ENCODE measurements at places on chromosomes 7 and 10.

GRCh38 chr10:35356725-35357092, 20.4 kb downstream of the CCNY start:
- no peak for DNase-seq

DNA sequence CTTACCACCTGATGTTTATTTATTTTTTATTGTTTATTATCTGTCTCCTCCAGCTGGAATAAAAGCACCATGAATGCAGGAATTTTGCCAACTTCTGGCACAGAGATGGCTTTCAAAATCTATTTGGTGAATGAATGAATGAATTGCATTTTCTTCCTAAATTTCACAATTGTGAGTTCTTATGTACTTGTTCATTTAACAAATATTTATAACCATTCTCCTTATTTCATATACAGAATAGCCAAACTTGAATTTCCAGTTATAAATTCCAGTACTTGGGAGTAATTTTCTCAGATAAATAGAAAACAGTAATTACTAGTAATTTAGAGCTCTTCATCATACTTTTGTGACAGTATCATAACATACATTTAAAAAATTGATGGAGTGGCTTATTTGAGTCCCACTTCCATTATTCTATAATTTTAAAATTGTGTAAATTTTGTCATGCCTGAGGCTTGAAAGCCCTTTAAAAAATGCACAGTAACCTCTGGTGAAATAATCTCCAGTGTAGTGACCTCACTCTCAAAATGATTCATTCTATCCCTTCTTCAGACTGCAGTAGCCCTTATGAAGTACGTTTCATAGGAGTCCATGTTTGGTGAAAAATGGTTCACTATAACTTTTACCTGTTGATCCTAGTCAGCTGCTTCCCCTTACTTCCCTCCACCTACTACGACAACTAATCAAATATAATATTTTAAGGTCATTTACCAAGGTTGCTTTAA, 40.0 kb upstream of the SRI start:
- DNase-seq = no peak

GRCh38 chr10:71161425-71161824, 50.9 kb upstream of the UNC5B start:
- DNase-seq = no peak

GRCh38 chr7:69663911-69664832, 65.9 kb downstream of the AUTS2 start:
- no peak for DNase-seq

DNA sequence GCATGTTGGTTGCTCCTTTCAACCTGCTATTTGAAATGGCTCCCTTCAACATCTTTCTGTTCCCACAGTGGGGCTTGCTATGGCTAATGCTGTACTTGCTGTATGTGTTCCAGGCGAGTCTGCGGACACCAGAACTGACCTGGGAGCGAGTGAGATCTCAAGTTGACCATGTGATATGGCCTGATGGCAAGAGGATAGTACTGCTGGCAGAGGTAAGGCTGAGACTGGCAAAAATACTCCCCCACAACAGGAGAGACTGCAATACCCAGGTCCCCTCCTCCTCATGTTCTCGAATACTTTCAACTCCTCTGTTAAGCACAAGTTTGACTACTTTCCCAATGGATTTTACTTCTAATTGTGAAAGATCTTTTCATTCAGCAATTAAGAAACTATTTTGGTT, 11.5 kb upstream of the STRIP2 start:
- DNase-seq = no peak
